Activated CD4-positive, alpha-beta T cell treated with anti-CD3 and anti-CD28 coated beads, Interleukin-2, amount 50 U/mL, for 24 hours (primary cell): ENCODE measurements at places on chromosomes 7 and 10.

DNA sequence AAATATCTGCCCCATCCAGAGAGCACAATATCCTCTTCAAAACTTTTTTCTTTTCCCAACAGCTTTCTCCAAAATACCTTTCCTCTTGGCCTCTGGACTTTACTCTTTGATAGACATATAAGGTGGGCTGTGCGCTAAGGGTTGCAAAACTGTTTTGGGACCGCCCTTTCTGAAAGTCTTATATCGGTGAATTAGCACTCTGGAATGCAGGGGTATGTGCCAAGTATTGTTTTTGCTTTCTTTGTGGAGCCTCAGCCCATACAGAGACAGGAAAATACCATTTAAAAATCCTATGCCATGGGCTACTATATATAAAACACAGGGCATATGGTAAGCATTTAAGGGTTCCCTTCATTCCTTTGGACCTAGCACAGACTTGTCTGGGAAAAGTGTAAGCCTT lies 37.7 kb downstream of the PPP1R17 start:
- DNase-seq: no peak

DNA sequence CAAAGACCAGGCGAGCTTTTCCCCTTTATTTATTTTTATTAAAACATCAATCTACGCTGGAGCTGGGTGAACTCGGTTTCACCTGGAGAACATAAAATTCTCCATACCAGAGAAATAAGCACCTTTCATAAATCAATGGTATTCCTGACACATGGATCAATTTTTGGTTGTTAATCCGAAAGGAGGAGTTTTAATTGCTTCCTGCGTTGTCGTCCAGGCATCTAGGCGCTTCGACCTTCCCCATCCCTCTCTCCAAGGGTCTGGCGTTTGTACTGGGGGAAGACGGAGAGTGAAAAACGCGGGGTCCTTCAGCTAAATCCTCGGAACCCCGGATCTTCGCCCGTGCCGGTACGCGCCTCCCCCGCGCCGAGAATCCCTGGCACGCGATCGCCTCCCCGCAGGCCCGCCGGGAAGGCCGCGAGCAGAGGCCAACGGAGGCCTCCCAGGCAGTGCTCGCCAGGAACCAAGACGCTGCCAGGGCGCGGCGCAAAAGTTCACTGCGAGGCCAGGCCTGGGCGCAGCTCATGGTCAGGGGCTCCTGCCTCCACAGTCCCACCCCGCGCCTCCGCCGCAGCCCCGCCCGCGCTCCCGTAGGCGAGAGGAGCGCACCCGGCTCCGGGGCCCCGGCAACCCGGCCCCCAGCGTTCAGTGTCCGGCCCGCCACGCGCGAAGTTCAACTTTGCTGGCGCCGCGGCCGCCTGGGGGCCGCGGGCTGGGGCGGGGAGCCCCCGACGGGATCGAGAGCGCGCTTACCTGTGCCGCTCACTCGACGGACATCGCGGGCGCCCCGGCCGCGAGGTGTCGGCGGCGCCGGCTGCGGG lies 8.3 kb upstream of the EBF3 start:
- DNase-seq: no peak

- DNase-seq: no peak
These were observed 6.4 kb downstream of the OR2F1 start for GRCh38 chr7:143960813-143961610.

GRCh38 chr10:49290607-49291006 lies 8.4 kb upstream of the C10orf71 start:
- no peak for DNase-seq

DNA sequence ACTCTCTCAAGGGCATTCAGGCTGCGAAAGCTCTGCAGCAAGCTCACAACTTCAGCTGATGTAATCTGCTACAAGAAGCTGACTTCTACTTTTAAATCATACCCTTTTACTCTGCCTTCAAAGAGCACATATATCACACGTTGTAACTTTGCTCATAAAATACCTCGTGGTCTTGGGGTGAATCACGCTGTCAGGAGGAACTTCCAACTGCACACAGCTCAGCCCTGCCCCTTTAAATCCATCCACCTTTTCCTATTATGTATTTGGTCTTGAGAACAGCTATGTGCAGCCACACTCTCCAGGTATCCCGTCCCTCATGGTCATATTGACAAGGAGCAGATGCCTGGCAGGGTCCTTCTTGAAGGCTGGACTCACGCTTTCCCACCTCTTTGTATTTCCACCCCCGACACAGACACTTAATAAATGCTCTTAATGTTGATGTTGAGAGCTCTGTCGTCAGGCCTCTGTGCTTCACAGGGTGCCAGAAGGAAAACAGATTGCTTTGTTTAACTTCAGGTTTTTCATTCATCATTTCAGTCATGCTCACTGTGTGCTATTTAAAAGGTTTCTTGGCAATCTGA lies 47.6 kb downstream of the ICA1 start:
- no peak for DNase-seq

DNA sequence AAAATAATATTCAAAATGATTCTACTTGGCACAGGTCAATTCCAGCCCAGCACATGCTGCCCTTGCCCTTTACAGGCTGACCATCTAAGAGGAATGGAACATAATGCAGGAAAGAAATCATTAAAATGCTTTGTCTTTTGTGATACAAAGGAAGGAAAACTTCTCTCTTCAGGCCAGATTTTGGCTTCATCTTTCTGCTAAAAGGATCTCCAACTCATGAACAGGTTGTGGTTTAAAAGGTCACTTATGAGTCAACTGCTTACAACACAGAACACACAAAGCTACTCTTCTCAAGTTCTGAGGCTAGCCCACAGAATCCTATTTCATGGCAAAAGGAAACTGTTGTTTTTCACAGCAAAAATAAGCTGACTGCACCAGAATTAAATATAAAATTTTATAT lies 197.1 kb downstream of the DOCK4 start:
- DNase-seq: no peak

DNA sequence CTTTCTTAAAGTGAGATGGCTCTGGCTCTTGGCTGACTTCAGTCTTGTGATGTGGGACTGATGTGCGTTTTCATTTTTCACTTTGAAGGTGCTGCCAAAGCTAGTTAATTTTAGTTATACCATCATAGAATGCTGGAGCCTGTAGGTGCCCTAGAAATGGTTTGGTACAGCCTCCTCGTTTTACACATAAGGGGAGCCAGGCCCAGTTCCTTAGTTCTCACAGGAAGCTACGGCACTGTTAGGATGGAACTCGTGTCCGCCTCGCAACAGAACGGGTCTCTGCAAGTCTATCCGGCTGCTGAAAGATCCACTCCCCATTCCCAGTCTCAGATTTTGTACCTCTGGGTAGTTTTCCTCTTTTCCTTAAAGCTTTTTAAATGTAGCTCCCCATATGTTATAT lies 173.2 kb upstream of the PRPS1L1 start:
- no peak for DNase-seq

- no peak for DNase-seq
These were observed 873.9 kb downstream of the GRID1 start for GRCh38 chr10:85492684-85493083.

DNA sequence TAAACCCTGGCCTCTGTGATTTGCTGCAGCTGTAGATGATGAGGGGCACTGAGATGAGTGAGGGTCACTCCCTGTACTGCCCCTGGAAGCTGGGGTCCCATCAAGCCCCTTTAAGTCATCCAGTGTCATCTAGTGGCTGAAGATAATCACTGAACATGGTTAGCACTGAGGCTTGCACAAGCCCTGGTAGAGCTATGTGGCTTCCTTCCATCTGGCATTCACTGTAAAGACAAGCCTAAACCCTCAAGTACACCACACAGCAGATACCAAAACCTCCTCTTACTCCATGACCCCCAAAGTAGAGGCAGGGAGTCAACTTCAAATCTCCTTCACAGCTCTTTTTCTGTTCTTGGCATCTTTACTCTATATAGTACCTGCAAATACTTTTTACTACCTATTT lies 72.7 kb upstream of the MRLN start:
- DNase-seq: no peak
